Effector CD4-positive, alpha-beta T cell (primary cell): ENCODE measurements at places on chromosomes 13 and 19.

- no peak for DNase-seq
These were observed 396.5 kb downstream of the IRS2 start for GRCh38 chr13:109389892-109390345.

DNA sequence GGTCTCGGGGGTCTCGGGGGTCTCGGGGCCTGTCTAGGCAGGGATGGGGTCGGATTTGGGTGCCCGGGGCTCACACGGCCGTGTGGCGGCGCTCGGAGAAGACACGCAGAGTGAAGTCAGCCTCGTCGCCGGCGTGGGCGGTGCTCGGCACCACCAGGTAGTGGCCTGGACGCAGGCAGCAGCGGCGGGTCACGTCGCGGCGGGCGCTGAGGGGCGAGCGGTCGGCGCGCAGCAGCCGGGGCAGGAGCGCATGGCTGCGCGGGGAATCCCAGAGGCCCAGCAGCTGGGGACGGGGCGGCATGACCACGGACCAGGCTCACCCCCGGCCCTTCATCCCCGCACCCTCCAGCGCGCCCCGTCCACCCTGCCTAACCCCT, 8.2 kb downstream of the CAPN12 start:
- peak; percentile 54 for DNase-seq

DNA sequence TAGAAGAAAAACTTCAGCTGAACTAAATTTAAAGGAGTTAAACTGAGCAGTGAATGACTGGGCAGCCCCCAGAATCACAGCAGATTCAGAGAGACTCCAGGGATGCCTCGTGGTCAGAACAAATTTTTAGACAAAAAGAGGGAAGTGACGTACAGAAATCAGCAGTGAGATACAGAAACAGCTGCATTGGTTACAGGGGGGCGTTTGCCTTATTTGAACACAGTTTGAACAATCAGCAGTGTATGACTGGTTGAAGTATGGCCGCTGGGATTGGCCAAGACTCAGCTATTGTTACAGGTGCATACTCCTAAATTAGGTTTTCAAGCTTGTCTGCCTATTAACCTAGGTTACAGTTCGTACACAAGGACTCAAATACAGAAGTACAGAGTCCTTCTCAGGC, 2.2 kb upstream of the SPRYD7 start:
- no peak for DNase-seq

DNA sequence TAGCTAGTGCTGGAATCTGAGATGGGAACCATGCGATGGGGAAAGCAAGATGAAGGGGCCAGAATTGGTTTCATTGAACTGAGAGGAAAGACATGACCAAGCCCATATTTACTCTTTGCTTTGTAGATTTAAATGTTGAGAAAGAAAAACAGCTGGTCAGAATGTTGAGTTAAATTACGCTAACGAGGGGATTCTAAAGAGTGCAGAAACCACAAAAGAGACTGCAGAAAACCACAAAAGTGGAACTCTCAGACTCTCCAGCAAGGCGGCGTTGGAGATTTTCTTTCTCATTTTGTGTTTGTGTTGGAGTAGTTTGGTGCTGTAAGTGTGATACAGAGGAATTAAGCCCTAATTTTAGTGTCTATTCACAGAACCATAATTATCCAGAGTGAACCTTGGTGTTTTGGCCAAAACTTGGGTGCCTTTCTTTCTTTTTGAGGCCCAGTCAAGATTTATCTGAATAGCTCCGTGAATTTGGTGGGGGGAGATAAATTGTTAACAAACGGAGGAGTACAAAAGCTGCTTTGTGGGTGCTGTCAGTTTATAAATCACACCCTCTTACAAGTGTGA, 26.3 kb downstream of the SAE1 start:
- no peak for DNase-seq

GRCh38 chr13:43132257-43132656, 108.9 kb downstream of the DNAJC15 start:
- no peak for DNase-seq

DNA sequence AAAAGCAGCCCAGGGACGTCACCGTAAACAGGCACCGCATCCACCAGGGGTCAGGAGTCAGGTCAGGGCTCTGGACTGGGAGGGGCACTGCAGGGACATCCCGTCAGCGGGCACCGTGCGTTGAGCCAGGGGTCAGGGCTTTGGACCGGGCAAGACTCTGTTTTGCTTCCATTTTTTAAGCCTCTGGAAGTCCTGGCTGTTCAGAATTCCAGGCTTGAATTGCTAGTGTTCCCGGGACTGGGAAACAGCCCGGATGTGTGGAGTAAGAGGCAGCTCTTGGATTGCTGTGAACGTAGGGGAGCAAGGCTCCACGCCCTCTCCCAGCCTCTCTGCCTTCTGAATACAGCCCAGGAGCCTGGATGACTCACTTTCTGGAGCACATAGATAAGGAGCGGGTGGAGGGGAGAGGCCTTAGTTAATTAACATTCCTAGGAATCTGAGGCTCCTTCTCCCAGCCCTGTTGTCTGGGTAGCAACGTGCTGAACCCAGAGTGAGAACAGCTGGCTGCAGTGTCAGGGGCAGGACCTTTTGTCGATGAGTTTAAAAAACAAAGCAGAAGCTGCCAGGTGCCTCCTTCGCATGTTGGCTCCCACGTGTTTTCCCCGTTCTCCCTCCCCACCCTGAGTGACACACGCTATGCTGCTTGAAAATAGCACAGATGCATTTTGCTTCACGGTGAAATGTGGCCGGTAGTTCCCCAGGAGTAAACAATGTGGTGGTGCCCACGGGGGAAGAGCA, 21.9 kb downstream of the ATP11A start:
- no peak for DNase-seq

- no peak for DNase-seq
These were observed 1124.9 kb downstream of the EFNB2 start for GRCh38 chr13:105410602-105411001.

DNA sequence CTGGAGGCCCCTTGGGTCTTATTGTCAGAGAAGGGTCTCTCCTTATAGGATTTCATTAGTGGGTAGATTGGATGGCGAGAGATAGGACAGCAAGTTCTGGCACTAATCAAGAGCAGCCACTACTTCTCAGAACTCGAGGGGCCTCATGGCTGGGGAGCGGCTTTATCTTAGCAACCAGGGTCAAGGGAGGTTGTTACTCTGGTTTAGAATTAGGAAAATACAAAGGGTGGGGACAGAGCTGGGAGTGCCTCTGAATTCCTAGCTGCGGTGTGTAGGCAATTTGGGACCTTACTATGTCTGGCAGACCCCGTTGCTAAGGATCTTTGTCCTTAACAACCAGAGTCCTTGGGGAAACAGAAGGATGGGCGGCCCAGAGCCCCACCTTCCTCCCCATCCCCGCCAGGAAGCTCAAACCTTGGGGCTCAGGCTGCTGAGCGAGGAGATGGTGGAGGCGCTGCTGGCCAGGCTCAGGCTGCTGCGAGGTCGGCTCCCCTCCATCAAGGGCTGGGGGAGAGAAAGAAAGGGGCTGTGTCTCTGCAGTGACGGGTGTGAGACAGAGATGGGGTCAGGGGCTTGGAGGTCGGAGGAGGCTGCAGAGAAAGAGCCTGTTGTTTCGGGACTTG, 1.2 kb downstream of the PLEKHA4 start:
- DNase-seq = no peak

GRCh38 chr13:74443631-74444030, 309.4 kb upstream of the KLF12 start:
- DNase-seq = no peak

- no peak for DNase-seq
These were observed 258.6 kb downstream of the EFNB2 start for GRCh38 chr13:106276876-106277275.

DNA sequence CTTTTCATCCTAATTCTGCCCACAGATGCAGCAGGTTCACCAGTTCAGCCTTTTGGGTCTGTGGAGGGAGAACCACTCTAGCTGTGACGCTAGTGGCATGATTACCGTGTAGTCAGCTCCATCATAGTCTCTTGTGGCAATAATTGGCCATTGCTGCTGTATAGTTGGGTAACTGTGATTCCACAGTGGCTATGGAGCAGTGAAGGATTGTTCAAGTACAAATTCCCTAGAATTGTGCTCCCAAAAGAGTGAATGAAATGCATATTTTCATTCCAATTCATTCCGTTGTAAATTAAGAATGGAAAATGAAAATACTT, 856 bp downstream of the TEX26 start:
- DNase-seq = no peak

- DNase-seq = no peak
These were observed 48.6 kb upstream of the EEF1AKMT1 start for GRCh38 chr13:20822406-20822805.

DNA sequence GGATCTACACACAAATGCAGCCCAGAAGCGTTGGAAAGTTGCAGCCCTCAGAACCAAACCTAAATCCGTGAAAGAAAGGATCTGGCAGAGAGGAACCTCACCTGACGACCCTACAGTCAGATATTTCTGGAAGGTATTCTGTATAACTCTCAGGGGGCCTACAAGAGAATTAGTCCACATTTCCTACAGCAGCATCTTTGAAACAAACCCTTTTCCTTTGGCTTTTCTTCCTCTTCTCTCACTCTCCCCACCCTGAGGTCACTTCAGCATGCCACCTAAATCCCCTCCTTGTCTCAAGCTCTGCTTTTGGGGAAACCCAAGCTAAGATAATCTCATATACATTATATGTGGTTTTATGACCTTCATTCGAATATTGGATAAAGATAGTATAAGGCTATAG, 719.0 kb upstream of the MIR17HG start:
- no peak for DNase-seq

- no peak for DNase-seq
These were observed 10.3 kb downstream of the CYP2B6 start for GRCh38 chr19:41001243-41001971.

DNA sequence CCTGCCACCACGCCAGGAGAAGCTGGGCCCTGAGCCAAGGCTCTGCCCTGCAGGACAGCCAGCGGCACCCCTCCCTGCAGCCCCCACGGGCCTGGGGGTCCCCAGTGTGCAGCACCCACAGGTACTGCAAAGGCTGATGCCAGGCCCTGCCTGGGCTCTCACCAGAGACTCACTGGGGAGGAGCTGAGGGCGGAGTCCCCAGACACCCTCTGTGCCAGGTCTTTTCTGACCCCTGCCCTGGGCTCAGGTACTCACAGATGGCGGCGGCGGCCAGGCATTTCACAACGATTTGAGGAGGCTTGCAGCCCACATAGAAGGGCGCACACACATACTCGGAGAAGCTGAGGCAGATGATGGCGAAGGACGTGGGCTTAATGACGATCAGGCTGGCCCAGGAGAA, 5.7 kb downstream of the SLC7A9 start:
- no peak for DNase-seq

DNA sequence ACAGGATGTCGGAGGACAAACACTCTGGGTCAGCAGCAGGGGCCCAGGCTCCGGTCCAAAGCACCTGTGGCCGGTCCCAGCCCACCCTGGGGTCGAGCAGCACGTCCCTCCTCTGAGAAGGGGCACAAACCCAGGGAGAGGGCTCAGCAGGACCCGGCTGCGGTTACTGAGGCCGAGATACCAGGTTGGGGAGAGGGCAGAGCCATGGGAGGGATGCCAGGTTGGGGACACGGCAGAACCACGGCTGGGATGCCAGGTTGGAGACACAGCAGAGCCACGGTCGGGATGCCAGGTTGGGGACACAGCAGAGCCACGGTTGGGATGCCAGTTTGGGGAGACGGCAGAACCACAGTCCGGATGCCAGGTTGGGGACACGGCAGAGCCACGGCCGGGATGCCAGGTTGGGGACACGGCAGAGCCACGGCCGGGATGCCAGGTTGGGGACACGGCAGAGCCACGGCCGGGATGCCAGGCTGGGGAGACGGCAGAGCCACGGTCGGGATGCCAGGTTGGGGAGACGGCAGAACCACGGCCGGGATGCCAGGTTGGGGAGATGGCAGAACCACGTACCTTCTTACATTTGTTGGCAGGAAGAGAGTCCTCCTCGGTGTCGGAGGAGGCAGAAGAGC, 18.5 kb downstream of the MIER2 start:
- no peak for DNase-seq

DNA sequence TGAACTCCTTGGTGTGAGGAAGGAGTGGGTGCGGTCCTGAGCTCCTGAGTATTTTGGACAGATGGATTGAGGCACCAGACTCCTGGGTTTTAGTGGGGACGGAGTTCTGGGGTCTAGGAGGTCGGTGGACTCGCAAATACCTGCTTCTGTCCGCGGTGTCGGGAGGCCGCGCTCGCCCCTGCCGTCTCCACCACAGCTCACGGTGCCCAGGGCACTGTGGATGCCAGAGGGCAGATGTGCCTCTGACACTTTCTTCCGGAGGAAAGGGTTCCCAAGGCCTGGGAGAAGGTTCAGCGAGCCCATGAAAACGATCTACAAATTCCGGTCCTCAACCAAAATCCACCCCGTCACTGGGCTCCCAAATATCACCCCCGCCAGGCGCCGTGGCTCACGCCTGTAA, 3.3 kb downstream of the TULP2 start:
- DNase-seq = no peak

DNA sequence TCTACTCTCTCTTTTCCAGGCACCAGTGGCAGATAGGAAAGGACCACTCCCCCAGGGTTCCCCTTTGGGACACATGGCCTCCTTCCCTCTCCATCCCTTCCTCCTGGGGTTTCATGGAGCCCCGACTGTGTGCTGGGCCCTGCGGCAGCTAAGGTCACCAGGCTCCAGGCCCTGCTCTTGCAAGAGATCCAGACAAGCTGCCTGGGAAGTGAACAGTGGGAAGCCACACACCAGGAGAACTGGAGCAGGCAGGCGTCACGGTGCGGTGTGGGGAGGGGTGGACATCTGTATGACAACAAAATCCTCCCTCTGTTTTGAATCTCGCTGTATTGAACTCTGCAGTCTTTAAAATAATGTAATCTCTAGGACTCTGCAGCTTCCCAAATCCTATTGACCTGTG, 330.1 kb downstream of the UQCRFS1 start:
- DNase-seq = no peak
